ENCODE measurements at places on chromosomes 16 and 17.

DNA sequence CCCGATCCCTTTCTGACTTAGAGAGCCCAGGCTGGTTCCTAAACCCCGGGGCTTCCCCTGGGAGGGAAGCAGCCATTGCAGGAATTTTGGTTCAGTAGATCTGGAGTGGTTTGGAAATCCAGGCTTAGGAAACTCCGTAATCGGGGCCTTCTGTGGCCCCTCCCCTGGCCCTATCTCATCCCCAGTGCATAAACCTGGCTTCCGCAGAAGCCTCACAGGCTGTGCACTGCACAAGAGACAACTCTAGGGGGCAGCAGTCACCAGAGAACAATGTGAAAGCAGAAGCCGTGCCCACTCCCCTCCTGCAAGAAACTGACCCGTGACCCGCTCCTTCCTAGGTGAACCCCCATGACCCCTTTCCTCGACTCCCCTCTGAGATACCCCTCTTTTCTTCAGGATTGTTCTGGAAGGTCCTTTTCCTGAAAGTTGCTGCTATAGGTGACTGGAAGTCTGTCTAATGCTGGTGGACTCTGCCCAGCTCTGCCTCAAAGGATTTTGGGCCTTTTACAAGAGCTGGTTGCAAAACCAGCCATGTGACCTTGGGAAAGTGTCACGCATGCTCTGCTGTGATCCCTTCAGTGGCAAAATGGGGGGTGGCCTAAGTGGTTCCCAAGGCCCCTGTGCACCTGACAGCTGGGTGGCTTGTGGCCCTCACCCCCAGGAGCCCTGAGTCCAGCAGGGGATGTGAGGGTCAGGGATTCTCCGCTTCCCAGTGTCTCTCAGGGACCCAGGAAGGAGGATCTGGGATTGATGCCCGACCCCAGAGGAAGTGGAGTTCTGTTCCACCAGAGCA, 14.4 kb downstream of the GUCY2D start:
- no peaks in the 10 kb centered on the region for H3K27me3 ChIP-seq
- peak; percentile 82 for DNase-seq
- no peaks in the 10 kb centered on the region for H3K4me1 ChIP-seq

- H3K36me3 ChIP-seq: peaks cover 5% of the 10 kb centered on the region
- H3K4me1 ChIP-seq: peaks cover 9% of the 10 kb centered on the region
- no peak overlapping the region for H3K4me3 ChIP-seq
Observed at GRCh38 chr17:63702721-63703015, 2.7 kb upstream of the LIMD2 start.

DNA sequence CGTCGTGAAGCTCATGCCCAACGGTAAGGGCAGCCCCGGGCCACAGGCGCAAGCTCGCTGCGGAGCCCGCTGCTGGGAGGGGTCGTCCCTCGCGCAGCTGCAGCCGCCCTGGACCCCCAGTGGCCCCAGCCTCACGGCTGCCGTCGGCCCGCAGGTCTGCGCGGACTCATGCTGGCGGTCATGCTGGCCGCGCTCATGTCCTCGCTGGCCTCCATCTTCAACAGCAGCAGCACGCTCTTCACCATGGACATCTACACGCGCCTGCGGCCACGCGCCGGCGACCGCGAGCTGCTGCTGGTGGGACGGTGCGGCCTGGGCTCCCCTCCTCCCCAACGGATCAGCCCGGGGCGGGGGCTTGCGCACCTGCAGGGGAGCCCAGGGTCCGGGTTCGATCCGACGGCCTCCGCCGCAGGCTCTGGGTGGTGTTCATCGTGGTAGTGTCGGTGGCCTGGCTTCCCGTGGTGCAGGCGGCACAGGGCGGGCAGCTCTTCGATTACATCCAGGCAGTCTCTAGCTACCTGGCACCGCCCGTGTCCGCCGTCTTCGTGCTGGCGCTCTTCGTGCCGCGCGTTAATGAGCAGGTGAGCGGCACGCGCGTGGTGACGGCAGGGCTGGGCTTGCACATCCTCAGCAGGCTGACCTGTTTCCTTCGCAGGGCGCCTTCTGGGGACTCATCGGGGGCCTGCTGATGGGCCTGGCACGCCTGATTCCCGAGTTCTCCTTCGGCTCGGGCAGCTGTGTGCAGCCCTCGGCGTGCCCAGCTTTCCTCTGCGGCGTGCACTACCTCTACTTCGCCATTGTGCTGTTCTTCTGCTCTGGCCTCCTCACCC, 5.8 kb downstream of the SLC5A2 start:
- H3K36me3 ChIP-seq: peaks cover 16% of the 10 kb centered on the region
- no peak overlapping the region for H3K27ac ChIP-seq
- H3K27me3 ChIP-seq: no peaks in the 10 kb centered on the region
- H3K4me3 ChIP-seq: peak overlapping the region; percentile 57

DNA sequence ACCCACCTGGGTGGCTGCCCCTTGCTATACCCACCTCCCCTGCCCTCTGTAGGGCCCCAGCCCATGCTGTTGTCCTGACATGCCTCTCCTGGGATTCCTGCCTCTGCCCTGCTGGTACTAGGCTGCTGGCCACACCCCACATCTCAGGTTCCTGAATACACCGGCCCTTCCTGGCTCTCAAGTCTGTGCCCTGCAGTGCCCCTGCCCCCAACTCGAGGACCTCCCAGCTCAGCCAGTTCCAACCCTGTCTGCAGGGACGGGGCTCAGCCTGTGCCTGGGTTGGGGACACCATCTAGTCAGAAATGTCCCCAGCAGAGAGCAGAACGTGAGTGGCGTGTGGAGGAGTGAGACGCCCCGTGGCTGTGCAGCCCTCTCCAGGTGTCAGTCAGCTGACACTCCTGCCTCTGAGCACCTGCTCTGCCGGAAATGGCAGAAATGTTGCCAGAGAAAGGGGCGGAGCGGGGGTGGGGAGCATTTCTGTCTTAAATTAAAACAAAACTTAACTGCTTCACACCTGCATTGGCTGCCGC, 28.7 kb downstream of the ACSF3 start:
- peaks cover 5% of the 10 kb centered on the region for H3K36me3 ChIP-seq
- H3K27ac ChIP-seq: no peak overlapping the region
- no peak for DNase-seq
- H3K4me1 ChIP-seq: no peaks in the 10 kb centered on the region

GRCh38 chr17:52170963-52171572, 12.6 kb upstream of the CA10 start:
- H3K27me3 ChIP-seq: no peaks in the 10 kb centered on the region
- no peak overlapping the region for H3K4me3 ChIP-seq

DNA sequence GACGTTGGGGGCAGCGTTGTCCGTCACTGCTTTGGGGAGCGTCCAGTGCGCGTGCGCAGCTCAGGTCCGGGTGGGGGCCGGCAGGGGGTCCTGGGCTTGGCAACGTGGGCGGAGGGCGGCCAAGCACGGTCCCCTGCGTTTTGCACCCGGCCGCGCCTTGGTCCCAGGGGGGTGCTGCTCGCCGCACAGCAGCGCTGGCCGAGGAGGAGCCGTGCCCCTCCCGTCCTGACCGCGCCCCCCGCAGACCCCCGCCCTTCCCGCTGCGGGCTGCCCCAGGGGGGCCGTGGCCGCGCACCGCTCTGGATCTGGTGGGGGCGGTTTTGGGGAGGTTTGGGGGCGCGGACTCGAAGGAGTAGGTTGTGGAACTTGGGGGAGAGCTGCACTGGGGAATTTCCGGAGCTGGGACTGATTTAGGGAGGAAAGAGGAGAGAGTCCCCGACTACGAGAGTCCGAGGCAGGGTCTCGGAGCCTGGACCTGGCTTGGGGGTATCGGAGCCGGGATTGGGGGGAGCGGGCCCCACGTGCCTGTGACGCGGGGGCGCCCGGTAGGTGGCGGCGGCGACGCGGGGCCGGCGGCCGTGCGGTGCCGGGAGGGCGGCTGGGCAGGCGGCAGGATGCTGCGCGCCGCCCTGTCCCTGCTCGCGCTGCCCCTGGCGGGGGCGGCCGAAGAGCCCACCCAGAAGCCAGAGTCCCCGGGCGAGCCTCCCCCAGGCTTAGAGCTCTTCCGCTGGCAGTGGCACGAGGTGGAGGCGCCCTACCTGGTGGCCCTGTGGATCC, at the start of gene SLC9A5:
TSS of gene SLC9A5 (plus strand) at position 579 of the 777 bp plus-strand sequence. CDS start at position 615, 36 bp downstream.
- peak; percentile 86 for DNase-seq
- no peaks in the 10 kb centered on the region for H3K36me3 ChIP-seq
- no peaks in the 10 kb centered on the region for H3K27me3 ChIP-seq
- H3K4me1 ChIP-seq: peaks cover 45% of the 10 kb centered on the region
- H3K27ac ChIP-seq: peak within 1 kb of the TSS; percentile 46
- peak within 1 kb of the TSS; percentile 95 for H3K4me3 ChIP-seq

GRCh38 chr16:8627456-8627855, 6.0 kb downstream of the METTL22 start:
- H3K36me3 ChIP-seq: peaks cover 61% of the 10 kb centered on the region
- peaks cover 14% of the 10 kb centered on the region for H3K4me1 ChIP-seq
- DNase-seq: no peak
- no peaks in the 10 kb centered on the region for H3K27me3 ChIP-seq
- H3K4me3 ChIP-seq: no peak overlapping the region

- peak; percentile 24 for DNase-seq
- peak overlapping the region; percentile 6 for H3K27ac ChIP-seq
- H3K4me1 ChIP-seq: no peaks in the 10 kb centered on the region
- peaks cover 24% of the 10 kb centered on the region for H3K36me3 ChIP-seq
- peak overlapping the region; percentile 82 for H3K4me3 ChIP-seq
Observed at GRCh38 chr16:74667255-74667700, 601 bp upstream of the RFWD3 start.

- H3K4me1 ChIP-seq: peaks cover 3% of the 10 kb centered on the region
- H3K4me3 ChIP-seq: no peak overlapping the region
- H3K36me3 ChIP-seq: no peaks in the 10 kb centered on the region
- no peaks in the 10 kb centered on the region for H3K27me3 ChIP-seq
- DNase-seq: no peak
Observed at GRCh38 chr16:49410226-49410625, 36.6 kb downstream of the C16orf78 start.

GRCh38 chr17:17900615-17901520, 64.1 kb upstream of the SREBF1 start:
- H3K4me3 ChIP-seq: no peak overlapping the region
- H3K27ac ChIP-seq: peak overlapping the region; percentile 70
- peaks cover 35% of the 10 kb centered on the region for H3K36me3 ChIP-seq
- H3K27me3 ChIP-seq: no peaks in the 10 kb centered on the region
- peak; percentile 77 for DNase-seq

DNA sequence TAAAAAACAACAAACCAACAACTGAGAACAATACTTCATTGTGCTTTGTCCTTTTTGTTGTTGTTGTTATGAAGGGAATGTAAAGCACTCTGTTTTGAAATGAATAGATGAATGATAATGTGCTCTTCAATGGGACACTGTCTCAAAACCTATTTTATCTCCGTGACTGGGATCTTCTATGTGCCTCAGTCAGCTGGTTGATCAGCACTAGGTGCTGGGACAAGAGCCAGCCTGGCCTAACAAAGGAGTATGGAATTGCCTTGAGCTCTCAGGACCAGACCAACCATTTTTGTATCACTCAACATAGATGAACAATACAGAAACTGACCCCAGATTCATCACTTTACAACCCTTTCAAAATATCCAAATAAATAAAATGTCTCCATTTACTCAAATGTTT, 440.2 kb downstream of the KCNJ2 start:
- no peak for DNase-seq
- H3K27ac ChIP-seq: no peak overlapping the region
- no peaks in the 10 kb centered on the region for H3K4me1 ChIP-seq
- no peaks in the 10 kb centered on the region for H3K27me3 ChIP-seq

- no peaks in the 10 kb centered on the region for H3K27me3 ChIP-seq
- H3K4me1 ChIP-seq: 0 out of 2 replicates have a peak, but pooled peaks cover 7% of the 10 kb centered on the region
Observed at GRCh38 chr16:86961171-86961601, 356.0 kb downstream of the C16orf95 start.

DNA sequence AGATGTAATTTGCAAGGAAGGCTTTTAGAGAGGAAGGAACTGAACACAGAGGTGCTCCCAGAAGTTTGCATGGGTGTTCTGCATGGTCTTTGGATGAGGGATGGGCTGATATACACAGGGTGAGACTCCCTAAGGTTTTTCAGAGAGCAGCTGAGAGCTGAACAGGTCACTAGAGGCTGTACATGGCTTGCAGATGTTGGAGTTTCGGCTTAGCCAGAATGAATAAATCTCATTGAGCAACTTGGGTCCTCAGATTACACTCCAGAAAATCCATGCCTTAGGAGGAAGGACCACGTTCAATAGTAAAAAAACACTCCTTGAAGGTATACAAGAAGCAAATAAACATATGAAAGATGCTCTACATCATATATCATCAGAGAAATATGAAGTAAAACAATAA, 7.5 kb upstream of the ITGB3 start:
- no peak overlapping the region for H3K4me3 ChIP-seq
- H3K27me3 ChIP-seq: no peaks in the 10 kb centered on the region
- no peak overlapping the region for H3K27ac ChIP-seq
- no peaks in the 10 kb centered on the region for H3K36me3 ChIP-seq
- DNase-seq: no peak

- H3K4me1 ChIP-seq: no peaks in the 10 kb centered on the region
- no peaks in the 10 kb centered on the region for H3K27me3 ChIP-seq
- no peak overlapping the region for H3K27ac ChIP-seq
Observed at GRCh38 chr16:57727610-57728009, 8.0 kb upstream of the KATNB1 start.

DNA sequence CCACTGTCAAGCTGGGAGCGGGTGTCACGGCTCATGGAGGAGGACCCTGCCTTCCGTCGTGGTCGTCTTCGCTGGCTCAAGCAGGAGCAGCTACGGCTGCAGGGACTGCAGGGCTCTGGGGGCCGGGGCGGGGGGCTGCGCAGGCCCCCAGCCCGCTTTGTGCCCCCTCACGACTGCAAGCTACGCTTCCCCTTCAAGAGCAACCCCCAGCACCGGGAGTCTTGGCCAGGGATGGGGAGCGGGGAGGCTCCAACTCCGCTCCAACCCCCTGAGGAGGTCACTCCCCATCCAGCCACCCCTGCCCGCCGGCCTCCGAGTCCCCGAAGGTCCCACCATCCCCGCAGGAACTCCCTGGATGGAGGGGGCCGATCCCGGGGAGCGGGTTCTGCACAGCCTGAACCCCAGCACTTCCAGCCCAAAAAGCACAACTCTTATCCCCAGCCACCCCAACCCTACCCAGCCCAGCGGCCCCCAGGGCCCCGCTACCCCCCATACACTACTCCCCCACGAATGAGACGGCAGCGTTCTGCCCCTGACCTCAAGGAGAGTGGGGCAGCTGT, 11.6 kb downstream of the SLC52A1 start:
- no peak for DNase-seq
- H3K36me3 ChIP-seq: peaks cover 32% of the 10 kb centered on the region
- no peaks in the 10 kb centered on the region for H3K4me1 ChIP-seq
- H3K27ac ChIP-seq: no peak overlapping the region
- H3K27me3 ChIP-seq: no peaks in the 10 kb centered on the region
- H3K4me3 ChIP-seq: no peak overlapping the region

DNA sequence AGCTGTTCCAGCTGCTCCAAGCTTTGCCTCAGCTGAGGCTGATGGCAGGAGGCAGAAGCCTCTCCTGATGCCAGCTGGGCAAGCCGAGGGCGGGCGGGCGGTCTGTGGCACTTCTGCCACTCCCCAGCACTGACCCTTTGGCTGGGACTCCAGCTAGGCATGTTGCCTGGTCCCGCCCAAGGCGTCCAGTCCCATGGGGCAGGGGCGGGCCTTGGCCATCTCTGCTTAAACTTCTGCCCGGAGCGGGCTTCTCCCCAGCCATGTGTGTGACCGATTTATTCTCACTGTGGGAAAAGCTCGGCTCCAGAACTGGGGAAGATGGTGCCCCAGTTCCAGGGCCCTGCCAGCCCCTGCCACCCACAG, 349.1 kb downstream of the SEC14L1 start:
- no peak overlapping the region for H3K27ac ChIP-seq
- peaks cover 56% of the 10 kb centered on the region for H3K36me3 ChIP-seq
- DNase-seq: no peak
- no peaks in the 10 kb centered on the region for H3K27me3 ChIP-seq

- DNase-seq: no peak
- H3K4me3 ChIP-seq: no peak overlapping the region
- H3K27me3 ChIP-seq: peaks cover 15% of the 10 kb centered on the region
- no peak overlapping the region for H3K27ac ChIP-seq
- H3K36me3 ChIP-seq: no peaks in the 10 kb centered on the region
- peaks cover 4% of the 10 kb centered on the region for H3K4me1 ChIP-seq
Observed at GRCh38 chr17:6439951-6440350, 4.3 kb upstream of the PIMREG start.

Data from SK-N-SH (cell line).